ENCODE measurements at places on chromosomes 12 and 14.

- no peak for DNase-seq
Observed at GRCh38 chr12:113292091-113292490, 42.8 kb downstream of the SLC8B1 start.

DNA sequence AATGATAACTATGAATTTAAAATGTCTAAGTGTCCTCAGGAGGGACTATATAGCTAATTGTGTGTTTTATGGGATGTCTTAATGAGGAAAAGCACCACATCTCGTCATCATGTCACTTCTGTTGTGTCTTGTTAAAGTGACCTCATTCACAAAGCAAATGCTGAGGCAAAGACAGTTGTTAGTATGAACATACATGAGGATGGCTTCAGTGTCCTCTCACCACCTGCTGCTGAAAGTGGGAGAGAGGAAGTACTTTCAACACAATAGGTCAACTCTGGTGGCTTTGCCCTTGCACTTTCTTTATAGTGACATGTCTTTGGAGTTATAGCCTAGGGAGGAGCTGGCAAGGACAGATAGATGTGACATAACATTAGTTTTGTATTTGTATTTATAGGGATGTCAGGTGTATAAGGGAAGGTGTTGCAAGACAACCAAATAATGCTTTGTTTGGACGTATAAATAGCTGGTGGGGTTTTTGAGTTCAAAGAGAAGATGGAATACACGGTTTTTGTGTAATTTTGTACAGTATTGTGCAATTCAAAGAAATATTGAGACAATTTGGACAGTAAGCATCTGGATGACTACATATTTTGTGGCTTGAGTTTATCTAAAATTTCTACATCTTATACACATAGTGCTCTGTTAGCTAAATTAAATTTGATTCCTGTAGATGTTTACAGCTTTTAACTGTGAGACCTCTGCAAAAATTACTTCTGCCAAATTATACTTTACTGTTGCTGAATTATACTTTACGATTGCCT, 131.7 kb upstream of the ATP2B1 start:
- no peak for DNase-seq

DNA sequence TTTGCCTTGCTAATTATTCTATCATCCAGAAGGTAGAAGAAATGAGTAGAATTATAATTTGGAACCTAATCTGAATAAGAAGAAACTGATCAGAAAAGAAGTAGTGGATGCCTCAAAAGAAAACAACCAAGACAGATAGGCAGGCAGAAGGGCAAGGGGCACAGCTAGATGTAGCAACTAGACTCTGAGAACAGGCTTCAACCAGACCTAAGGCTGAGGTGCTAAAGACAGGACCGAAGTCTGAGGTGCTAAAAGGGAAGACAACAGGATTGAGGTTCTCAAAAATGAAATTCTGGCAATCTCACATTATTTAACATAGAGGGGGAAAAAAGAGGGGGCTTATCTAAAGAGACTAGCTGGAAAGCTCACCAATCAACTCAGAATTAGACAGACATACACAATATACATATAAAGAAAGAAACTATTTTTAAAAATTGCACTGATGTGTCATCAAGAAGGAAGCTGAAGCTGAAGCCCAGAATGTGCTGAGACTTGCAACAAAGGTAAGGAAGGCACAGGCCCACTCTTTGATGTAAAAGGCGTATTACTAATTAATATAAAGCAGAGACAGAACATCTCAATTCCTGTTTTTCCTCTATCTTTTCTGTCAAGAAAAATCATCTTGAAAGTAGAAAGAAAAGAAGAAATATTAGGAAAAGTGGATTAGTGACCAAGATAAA, 43.8 kb upstream of the CSRNP2 start:
- DNase-seq = no peak

- DNase-seq = no peak
Observed at GRCh38 chr14:102862154-102862773, 60.2 kb upstream of the AMN start.

- peak; percentile 40 for DNase-seq
Observed at GRCh38 chr14:81211844-81212243, 8.9 kb downstream of the GTF2A1 start.

GRCh38 chr12:176321-177181, 37.4 kb downstream of the SLC6A12 start:
- peak; percentile 65 for DNase-seq

GRCh38 chr14:76833011-76833410, 6.8 kb downstream of the LRRC74A start:
- no peak for DNase-seq

GRCh38 chr14:101200008-101200649, 296.6 kb upstream of the RTL1 start:
- DNase-seq = peak; percentile 19

- no peak for DNase-seq
Observed at GRCh38 chr12:52929538-52929937, 19.4 kb upstream of the KRT18 start.

DNA sequence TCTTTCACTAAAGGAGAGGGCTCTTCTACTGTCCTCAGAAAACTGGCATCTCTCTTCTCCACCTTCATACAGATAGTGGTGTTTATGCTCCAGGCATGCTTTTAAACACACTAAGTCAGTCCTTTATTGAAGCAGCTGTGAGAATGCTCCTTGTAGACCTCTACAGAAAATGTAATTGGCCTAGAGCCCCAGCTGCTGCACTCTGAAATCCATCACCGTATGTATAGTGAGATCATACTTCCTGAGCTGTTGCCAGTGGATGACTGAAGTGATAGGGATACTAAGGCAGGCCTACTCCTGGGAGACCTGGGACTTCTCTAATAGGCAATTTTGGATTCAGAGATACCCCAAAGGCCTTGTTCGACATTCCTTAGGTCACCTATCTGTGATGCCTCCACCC, 535.4 kb downstream of the RPS29 start:
- DNase-seq = no peak

DNA sequence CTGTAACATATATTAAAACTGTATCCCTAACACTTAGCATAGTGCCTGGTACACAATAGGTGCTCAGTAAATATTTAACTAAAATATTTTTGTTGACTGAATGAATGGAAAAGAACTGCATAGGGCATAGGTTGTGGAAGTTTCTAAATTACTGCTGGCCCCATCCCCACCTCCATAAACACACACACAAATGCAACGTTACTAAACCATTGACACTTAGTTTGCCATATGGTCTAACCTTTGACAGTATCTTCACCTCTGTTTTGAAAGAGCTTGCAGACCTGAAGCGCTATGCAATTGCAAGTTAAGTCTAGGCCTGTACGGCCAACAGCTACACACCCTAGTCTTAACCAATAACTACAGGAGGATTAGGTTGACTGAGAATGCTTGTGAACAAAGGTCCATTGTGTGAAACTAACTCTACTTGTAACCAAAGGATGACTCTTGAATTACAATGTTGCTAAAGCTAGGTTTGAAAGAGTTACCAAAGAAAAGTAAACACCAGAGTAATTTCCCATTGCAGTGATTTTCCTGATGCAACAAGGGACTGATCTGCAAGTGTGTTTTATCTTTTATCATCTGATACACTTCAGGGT, 924 bp upstream of the MANSC1 start:
- DNase-seq = no peak

DNA sequence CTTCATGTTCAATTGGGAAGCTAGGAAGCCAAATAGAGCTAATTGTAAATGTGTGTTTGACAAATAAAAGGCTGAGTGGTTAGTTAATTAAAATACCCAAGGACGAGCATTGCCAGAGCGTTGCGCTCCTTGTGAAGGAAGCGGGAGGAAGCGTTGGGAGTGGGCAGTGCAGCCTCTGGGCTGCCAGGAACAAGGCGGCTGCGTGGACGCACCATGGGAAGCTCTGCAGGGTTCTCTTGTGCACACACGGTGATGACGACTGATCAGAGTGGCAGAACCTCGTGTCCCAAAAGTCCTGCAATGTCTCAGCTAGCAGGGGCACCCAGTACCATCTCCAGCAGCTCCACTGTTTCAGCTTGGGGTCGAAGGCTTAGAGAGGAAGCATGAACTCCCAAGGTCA, 546.6 kb upstream of the TMEM132C start:
- DNase-seq = no peak

- no peak for DNase-seq
Observed at GRCh38 chr12:5691943-5692342, 253.1 kb downstream of the ANO2 start.

DNA sequence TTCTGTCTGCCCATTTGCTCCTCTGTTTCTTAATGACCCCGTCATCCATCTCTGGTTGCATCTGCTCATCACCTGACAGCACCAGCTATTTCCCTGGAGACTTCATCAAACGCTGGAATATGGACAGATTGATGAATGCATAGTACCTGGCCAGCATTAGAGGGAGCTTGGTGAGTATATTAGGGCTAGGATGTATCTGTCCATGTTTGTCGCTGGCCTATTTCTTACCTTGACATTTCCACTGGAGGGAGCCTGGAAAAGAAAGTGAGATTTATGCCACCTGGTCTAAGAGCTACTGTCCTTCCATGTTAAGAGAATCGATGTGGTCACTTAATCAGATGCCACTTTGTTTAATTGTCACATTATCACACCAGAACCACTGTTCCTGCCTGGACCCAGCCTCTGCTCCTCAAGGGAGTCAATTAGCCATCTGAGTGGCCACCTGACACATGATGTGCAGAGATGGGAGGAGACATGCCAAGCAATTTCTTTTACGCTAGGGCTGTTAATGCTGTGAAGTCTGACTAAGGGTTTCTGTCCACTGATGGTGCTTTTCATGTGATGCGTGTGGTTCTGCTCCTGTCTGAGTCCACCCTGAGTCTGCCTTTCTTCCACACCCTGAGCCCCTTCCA, 75.3 kb upstream of the SFSWAP start:
- DNase-seq = no peak

DNA sequence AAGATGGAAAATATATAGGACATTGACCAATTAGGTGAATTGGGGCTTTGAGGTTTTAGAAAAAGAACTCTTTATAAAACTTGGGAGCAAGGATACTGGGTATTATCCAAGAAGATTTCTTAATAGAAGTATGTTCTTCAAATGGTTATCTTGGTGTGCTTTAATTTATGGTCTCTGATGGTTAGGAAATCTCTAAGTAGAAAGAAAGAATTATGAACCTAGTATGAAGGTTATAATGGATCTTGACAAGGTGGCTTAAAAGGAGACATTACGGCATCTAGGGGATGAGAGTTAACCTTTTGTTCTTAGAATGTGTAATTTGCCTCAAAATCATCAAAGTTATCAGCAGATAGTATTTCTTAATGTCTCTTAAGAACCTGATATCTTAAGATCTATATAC, 210.4 kb upstream of the PRICKLE1 start:
- no peak for DNase-seq

GRCh38 chr12:129727100-129727499, 176.7 kb downstream of the TMEM132D start:
- DNase-seq = no peak

GRCh38 chr14:66638689-66639088, 130.7 kb downstream of the GPHN start:
- no peak for DNase-seq

DNA sequence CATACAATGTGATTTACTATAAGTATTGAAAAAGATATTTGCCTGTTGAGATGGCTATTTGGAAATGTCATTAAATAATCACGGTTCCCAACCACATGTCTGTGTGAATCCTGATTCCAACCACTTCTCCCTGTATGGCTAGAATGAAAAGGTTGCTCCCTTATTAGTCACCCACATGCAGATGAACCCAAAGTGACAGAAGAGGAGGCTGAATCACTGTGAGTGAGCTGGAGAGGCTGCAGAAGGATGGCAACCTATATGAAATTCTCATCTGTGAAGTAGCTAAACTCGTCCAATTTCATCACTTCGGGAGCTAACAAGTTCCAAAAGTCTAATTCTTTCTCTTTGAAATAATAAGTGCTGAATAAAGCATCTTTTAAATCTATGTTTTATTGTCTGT, 300.5 kb downstream of the PRKD1 start:
- DNase-seq = no peak

DNA sequence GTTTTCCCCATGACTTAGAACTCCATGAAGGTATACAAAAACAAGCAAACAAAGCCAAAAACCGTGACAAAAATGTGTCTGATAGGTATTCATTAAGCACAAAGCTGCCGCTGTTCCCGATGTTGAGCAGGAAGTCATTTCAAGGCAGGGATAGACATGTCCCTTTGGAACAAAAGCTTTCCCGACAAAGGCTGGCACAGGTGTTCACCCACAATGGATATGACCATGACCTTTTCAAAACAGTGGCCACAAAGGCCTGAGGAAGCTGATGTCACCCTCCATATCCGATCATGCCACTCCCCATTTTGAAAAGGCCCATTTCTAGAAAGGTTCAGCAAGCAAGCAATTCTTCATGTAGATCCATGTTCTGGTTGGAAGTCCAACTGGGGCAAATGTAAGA, 279.1 kb downstream of the BTG1 start:
- no peak for DNase-seq

DNA sequence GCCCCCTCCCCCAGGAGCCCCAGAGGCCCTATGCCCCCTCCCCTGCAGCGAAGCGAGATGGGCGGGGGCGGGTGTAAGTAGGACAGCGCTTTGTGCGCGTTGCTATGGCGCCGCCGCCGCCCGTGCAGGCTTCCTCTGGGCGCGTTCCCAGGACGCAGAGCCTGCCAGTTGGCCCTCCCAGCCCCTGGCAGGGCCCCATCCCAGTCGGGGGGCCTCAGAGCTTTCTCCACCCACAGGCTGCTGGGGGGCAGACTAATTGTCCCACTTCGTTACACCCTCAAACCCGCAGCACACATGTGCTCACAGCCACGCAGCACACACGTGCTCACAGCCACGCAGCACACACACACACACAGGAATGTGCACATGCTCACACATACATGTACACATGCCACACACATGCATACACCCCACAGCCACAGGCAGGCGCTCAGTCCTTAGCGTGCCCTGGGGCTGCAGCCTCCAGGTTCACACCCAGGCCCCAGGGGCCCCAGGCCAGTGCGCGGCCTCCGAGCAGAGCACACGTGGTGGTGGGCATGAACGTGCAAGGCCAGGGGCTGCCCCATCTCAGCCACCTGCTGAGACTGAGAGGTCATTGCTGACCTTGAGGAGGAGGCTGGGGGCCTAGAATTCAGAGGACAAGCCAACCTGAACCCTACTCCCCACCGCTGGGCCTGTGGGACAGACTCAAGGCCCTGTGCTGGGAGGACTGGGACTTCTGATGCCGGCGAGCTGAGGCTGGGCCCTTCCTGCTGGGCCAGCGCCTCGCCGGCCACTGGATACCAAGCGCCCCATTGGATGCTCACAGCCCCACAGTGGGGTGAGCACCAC, 15.6 kb downstream of the TRMT61A start:
- DNase-seq = no peak

DNA sequence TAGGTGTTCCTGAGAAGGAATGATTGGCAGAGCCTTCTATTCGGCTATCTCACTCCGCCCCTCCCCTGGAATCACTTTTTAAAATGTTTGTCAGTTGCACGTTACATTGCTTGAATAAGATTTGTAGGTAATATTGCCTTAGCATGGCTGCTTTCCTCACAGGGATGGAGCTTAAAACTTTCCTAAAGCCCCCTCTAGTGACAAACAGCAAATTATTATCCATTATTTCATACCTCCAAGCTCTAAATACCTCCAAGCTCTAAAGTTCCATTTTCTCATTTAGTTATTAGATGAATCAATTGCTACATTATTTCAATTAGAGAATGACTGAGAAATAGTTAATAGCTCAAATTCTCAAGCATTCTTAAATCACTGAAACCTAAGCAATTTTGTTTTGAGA, 5.1 kb upstream of the SPATA7 start:
- DNase-seq = no peak

- no peak for DNase-seq
Observed at GRCh38 chr12:52015532-52016041, 8.8 kb downstream of the TAMALIN start.

Data from right lobe of liver (tissue), 6 donors.